ENCODE measurements at places on chromosomes 12 and 14. TPM values are rescaled to one million over a fixed set of nuclear protein-coding genes. Genes with fewer than 3 reads are reported as not detected.

SLC8A3 gene
- not detected for total RNA-seq

PTGDR gene
- not detected for total RNA-seq

HCAR1 gene
- not detected for total RNA-seq

PMCH gene
- total RNA-seq, result not detected

KRT78 gene
- total RNA-seq, result not detected

VASH1 gene
- 3.3 TPM for total RNA-seq

KLC1 gene
- total RNA-seq, result 107 TPM

SLC16A7 gene
- total RNA-seq, result 0.11 TPM

GPRC5D gene
- total RNA-seq, result 0.22 TPM

CPNE6 gene
- total RNA-seq, result 0.16 TPM

ASCL1 gene
- not detected for total RNA-seq

LTB4R gene
- total RNA-seq, result 4.9 TPM

WNT5B gene
- 2.8 TPM for total RNA-seq

NELL2 gene
- 0.06 TPM for total RNA-seq

HOXC4 gene
- 1.9 TPM for total RNA-seq

SLC39A2 gene
- total RNA-seq, result 0.09 TPM

YARS2 gene
- 28.7 TPM for total RNA-seq

FBLN5 gene
- 3.3 TPM for total RNA-seq

MANSC4 gene
- total RNA-seq, result not detected

IFNG-AS1 gene
- not detected for total RNA-seq
